NCI-H1105 (cell line): ENCODE measurements at places on chromosomes 1 and 21.

GRCh38 chr1:234978397-234979295 is 150.0 kb downstream of the TOMM20 start:
- DNase-seq, result no peak

- no peak for DNase-seq
Measured at GRCh38 chr21:44795342-44795741, 6.3 kb downstream of the UBE2G2 start.

DNA sequence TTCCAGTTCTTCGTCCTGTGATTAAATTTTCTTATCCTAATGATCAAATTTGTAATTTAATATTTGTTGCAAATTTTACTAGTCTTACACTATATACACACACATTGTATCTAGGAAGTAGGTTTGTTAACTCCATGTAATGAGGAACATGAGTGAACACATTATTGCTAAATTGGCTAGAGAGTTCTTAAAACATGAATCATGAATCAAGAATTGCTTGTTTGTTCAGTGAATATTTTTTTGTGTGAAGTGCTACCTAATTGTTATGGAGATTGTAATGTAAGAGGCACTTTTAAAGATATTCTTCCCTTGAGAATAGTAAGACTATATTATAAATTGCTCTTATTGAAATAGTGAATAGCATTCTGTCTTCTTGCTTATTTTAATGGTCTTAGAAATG is 4.6 kb downstream of the GPSM2 start:
- DNase-seq, result no peak

DNA sequence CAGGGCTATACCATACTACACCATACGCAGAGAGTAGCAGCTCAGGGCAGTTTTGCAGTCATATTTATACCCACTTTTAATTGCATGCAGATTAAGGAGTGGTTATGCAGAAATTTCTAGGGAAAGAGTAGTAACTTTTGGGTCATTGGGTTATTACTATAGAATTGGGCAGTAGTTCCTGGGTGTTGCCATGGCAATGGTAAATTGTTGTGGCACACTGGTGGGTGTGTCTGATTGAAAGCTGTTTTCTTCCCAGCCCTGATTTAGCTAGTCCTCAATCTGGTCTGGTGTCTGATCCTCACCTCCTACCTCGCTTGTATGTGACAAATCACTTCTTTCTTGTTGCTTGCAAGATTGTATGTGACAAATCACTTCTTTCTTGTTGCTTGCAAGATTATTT is 30.5 kb downstream of the CYP4A11 start:
- no peak for DNase-seq

- no peak for DNase-seq
Measured at GRCh38 chr1:42807056-42807668, 9.8 kb upstream of the ERMAP start.

DNA sequence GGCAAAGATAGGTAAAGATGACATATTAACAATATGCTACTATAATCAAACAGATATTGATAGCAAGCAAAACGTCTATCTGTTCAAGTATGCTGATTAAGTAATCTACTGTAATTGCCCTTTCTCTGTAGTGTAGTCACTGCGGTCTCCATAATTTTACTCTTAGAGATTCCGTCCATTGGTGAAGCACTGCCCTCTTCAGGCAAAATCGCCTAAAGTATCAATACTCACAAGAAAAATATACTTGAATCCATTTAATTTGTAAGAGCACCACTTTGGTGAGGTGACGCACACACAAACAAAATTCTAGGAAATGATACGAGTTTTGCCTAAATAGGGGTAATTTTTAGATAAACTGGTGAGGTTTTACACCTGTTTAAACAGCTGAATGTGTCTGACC is 434.6 kb upstream of the CHRM3 start:
- DNase-seq, result no peak
